SK-N-SH (cell line): ENCODE measurements at places on chromosomes 5 and 9. TPM values are rescaled to one million over a fixed set of nuclear protein-coding genes. Genes with fewer than 3 reads are reported as not detected.

DNA sequence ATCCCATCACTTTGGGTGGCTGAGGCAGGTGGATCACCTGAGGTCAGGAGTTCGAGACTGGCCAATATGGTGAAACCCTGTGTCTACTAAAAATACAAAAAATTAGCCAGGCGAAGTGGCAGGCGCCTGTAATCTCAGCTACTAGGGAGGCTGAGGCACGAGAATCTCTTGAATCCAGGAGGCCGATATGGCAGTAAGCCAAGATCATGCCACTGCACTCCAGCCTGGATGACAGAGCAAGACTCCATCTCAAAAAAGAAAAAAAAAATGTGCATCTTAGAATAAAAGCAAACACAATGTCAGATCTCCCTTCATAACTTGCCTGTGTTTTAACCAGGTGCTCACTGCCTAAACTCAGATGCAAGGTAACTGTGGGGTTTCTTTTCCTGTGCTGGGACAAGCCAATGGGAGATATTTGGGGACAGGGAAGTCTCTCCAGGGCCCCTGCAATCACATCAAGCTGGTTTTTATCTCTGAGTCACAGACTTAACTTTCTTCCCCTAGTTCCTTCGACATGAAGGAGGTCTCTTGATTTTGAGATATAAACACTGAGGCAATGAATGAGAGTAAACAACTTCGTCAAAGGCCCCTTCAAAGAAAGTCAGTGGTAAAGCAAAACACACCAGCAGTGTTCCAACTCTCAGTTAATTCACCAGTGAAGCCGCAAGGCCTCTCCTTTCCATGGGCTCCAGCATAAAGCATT, 99.1 kb downstream of the SNX18 start:
- peaks cover 10% of the 10 kb centered on the region; the same call in 1 of the 2 replicates for H3K27me3 ChIP-seq
- no peak overlapping the region for H3K4me3 ChIP-seq
- no peak overlapping the region for H3K27ac ChIP-seq
- no peaks in the 10 kb centered on the region for H3K36me3 ChIP-seq
- H3K4me1 ChIP-seq: no peaks in the 10 kb centered on the region

GRCh38 chr5:141952020-141952419, 6.0 kb downstream of the PCDH12 start:
- no peaks in the 10 kb centered on the region for H3K4me1 ChIP-seq
- H3K4me3 ChIP-seq: no peak overlapping the region
- no peak for DNase-seq
- H3K36me3 ChIP-seq: no peaks in the 10 kb centered on the region
- no peaks in the 10 kb centered on the region for H3K27me3 ChIP-seq

- DNase-seq: no peak
- no peaks in the 10 kb centered on the region for H3K4me1 ChIP-seq
- H3K27me3 ChIP-seq: no peaks in the 10 kb centered on the region
- H3K27ac ChIP-seq: no peak overlapping the region
- H3K36me3 ChIP-seq: no peaks in the 10 kb centered on the region
Measured at GRCh38 chr5:56580864-56581263, 234.5 kb upstream of the MAP3K1 start.

GRCh38 chr5:172235132-172235780, 41.3 kb downstream of the EFCAB9 start:
- no peak overlapping the region for H3K4me3 ChIP-seq
- no peak overlapping the region for H3K27ac ChIP-seq
- H3K4me1 ChIP-seq: peaks cover 10% of the 10 kb centered on the region

DNA sequence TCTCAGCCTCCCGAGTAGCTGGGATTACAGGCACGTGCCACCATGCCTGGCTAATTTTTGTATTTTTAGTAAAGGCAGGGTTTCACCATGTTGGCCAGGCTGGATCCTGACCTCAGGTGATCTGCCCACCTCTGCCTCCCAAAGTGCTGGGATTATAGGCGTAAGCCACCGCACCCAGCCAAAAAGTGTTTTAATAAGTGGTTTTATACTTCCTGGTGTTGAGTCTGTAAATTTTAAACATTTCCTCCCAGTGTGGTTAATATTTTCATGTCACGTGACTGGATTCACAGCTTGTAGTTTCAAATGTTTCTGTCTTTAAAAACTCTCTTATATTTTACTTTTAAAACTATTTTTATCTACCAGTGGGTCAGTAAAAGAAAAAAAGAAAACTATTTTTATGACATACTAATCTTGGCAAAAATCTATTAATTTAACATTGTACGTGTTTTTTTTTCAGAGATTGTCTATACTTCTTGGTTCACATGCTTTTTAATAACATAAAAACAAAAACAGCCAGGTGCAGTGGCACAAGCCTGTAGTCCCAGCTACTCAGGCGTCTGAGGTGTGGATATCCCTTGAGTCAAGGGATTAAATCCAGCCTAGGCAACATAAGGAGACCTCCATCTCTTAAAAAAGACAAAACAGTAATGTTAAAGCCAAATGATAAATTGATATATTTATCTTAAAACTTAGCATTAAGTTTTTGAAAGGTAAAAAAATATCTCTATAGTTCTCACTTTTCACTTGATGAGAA, 117.1 kb downstream of the DMXL1 start:
- H3K4me1 ChIP-seq: no peaks in the 10 kb centered on the region
- DNase-seq: no peak
- no peak overlapping the region for H3K4me3 ChIP-seq
- peaks cover 15% of the 10 kb centered on the region for H3K36me3 ChIP-seq
- H3K27ac ChIP-seq: no peak overlapping the region

DNA sequence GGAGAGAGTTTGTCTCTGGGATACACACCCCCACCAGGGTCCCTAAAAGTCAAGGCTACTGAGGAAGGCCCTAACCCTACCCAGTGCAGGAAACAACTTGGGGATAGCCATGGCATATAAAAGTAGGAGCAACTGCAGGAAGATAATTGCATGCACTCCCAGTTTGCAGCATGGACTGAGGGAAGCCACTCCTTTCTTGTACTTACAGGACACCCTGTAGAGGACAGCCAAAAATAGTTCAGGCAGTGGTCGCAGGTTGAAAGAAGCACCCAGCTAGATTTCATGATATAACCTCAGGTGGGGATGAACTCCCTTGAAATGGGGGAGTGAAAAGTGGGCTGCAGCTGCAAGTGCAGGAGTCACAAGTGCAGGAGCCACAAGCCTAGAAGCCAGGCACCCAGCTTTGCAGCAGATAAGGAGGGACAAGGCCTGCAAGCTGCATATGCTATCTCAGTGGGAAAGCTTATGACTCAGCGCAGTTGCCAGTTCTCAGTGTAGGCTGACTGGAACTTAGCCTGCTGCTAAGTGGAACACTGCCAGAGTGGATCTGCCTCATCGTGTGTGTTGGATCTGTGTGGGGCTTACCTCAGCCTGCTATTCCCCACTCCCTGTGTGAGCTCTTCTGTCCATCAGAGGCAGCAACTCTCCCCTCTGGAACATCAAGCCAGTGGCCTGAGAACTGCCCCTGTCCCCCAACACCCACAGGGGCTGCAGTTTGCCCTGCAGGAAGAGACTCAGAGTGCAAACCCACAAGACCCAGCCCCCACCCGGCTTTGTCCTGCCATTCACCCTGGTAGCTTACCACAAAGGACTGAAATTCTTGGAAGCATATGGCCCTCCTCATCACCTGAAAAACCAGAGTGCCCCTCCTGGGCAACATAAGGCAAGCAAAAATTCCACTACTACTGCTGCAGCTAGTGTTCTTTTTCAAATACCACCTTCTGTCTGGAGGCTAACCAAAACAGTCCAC, 42.7 kb downstream of the CYLC2 start:
- H3K27ac ChIP-seq: no peak overlapping the region
- H3K36me3 ChIP-seq: no peaks in the 10 kb centered on the region
- no peak overlapping the region for H3K4me3 ChIP-seq
- no peaks in the 10 kb centered on the region for H3K4me1 ChIP-seq
- no peak for DNase-seq

DNA sequence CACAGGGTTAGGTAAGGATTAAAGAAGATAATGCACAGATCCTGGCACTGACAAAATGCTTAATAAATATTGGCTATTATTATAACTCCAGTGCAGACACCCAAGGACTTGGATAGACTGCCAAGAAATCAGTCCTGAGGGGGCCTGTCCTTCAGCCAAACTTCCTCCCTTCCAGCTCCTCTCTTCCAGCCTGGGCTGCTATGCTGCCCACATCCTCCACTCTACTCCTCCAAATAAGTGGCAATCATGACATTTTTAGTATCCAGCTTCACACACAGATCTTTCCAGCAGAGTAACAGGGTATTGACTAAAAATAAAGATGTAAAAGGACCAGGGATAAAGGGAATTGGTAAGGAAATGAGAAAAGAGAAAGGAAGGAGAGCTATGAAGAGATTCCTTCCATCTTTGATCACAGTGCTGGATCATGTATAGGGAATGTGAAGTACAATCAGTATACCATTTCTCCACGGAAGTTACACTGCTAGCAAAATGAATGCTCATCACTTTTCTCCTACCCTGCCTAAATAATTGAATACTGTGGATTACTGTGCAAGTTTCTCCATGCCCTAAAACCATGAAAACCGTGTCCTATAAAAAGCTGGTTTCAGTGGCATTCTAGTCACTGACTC, 136.0 kb upstream of the OSMR start:
- no peak overlapping the region for H3K27ac ChIP-seq
- no peaks in the 10 kb centered on the region for H3K36me3 ChIP-seq
- DNase-seq: no peak
- no peak overlapping the region for H3K4me3 ChIP-seq
- H3K4me1 ChIP-seq: no peaks in the 10 kb centered on the region

DNA sequence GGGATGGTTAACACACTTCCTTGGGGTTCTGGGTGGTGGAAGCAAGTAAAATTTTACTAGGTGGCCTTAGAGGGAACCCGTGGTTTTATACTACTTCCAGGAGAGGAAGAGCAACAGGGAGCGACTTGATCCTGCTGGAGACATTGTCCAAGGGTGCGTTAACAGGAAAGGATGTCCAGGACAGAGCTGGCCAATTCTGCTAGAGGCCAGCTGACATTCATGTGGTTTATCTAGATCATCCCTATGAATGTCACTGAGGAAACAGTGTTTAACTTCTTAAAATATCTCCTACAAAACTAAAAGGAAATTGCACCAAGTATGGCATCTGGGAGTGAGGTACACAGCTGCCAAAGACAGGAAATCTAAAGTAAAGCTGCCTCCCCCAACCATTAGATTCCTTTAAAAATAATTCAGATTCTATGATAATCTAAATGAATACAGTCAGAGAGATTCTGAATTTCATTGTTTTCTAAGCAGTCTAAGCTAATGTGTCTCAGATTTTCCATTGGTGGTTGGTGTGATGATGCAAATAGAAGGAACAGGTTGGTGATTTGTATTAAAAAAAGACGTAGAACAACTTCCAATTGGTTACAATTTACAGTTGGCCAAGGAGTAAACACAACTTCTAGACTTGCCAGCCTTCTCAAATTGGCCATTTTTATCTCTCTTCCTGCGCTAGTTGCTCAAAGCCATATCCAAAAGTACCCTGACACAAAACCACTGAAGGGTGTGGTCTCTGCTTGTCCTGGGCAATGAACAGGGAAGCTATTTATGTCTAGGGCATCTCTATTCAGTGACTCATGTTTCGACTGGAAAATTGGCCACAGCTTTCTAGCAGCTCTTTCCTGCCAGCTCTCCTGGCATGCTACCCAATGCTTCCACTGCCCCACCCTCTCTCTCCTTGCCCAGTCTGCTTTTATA, 574.7 kb upstream of the MEF2C start:
- H3K4me3 ChIP-seq: no peak overlapping the region
- no peaks in the 10 kb centered on the region for H3K4me1 ChIP-seq
- H3K36me3 ChIP-seq: no peaks in the 10 kb centered on the region
- H3K27me3 ChIP-seq: no peaks in the 10 kb centered on the region
- peak overlapping the region; percentile 47; the same call in 1 of the 2 replicates for H3K27ac ChIP-seq

- 0 out of 2 replicates have a peak, but pooled peaks cover 7% of the 10 kb centered on the region for H3K4me1 ChIP-seq
- no peak overlapping the region; the same call in 1 of the 2 replicates for H3K27ac ChIP-seq
- peaks cover 8% of the 10 kb centered on the region for H3K36me3 ChIP-seq
- no peaks in the 10 kb centered on the region for H3K27me3 ChIP-seq
- H3K4me3 ChIP-seq: no peak overlapping the region
- no peak for DNase-seq
Measured at GRCh38 chr5:267716-268115, 3.7 kb upstream of the PDCD6 start.

GRCh38 chr5:149526845-149527590, 24.2 kb downstream of the CSNK1A1 start:
- no peaks in the 10 kb centered on the region for H3K27me3 ChIP-seq
- peaks cover 72% of the 10 kb centered on the region for H3K36me3 ChIP-seq
- H3K4me3 ChIP-seq: 0 out of 2 replicates have a peak overlapping the region, but pooled peaks have one; percentile 5
- no peak overlapping the region for H3K27ac ChIP-seq
- peaks cover 3% of the 10 kb centered on the region for H3K4me1 ChIP-seq

DNA sequence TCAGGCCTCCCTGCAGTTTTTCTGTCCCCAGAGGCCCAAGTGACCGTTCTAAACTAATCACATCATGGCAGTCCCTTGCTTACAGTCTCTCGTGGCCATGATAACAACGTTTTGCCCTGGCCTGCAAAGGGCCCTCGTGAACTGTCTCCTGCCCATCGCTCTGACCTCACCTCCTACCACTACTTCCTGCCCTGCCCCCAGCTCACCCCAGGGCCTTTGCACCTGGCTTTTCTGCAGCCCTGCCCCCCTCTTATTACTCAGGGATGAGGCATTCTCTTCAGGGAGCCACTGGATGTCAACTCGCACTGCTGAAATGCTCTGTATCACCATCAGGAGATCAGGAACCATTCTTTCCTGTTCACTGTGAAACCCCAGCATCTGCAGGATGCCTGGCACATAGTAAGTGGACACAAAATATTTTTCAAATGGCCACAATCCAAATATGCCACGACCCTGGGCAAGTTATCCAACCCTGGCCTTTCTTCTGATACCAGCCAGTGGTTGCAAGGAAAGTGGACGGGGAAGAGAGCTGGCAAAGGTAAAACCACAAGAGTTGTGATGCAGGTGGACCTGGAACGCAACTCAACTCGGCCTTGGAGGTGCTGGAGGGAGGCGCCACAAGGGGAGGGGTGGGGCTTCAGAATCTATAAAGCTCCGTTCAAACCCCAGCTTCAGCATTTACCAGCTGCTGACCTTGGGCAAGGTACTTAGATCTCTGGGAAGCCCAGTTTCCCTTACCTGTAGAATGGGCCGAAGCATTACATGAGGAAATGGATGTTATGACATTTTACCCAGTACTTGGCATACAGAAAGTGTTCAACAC, 1.7 kb downstream of the SNCB start:
- no peak overlapping the region for H3K4me3 ChIP-seq
- no peak overlapping the region for H3K27ac ChIP-seq
- DNase-seq: no peak
- no peaks in the 10 kb centered on the region for H3K4me1 ChIP-seq
- no peaks in the 10 kb centered on the region for H3K36me3 ChIP-seq

GRCh38 chr5:153618867-153619266, 128.4 kb downstream of the GRIA1 start:
- H3K27ac ChIP-seq: peak overlapping the region; percentile 39; the same call in 1 of the 2 replicates
- peaks cover 33% of the 10 kb centered on the region for H3K4me1 ChIP-seq
- H3K27me3 ChIP-seq: no peaks in the 10 kb centered on the region
- no peak for DNase-seq

The PDGFRB gene
- 25.9 and 32.1 TPM in 2 replicates for polyA plus RNA-seq

The SH3GL2 gene
- polyA plus RNA-seq: 0.03 and 0.05 TPM in 2 replicates

The NIM1K gene
- 0.16 and 0.23 TPM in 2 replicates for polyA plus RNA-seq

The KCNV2 gene
- polyA plus RNA-seq: not detected in 2 replicates

The PDE8B gene
- polyA plus RNA-seq: not detected in 2 replicates

The KCTD16 gene
- polyA plus RNA-seq: 0.03 and 0.08 TPM in 2 replicates

The ZNG1A gene
- 14.3 and 18.5 TPM in 2 replicates for polyA plus RNA-seq

The ACTBL2 gene
- polyA plus RNA-seq: 0.99 and 1.0 TPM in 2 replicates

The ENG gene
- polyA plus RNA-seq: 8.8 and 18.8 TPM in 2 replicates

The CDKN2B gene
- polyA plus RNA-seq: 6.3 and 6.4 TPM in 2 replicates
